OCI-LY7 (cell line): ENCODE measurements at places on chromosomes 1 and 21. TPM values are rescaled to one million over a fixed set of nuclear protein-coding genes. Genes with fewer than 3 reads are reported as not detected.

The PAQR6 gene
- total RNA-seq, result 15.7 and 16.4 TPM in 2 replicates

- no peak for DNase-seq
These were observed 24.5 kb upstream of the GJA5 start for GRCh38 chr1:147784941-147785340.

DNA sequence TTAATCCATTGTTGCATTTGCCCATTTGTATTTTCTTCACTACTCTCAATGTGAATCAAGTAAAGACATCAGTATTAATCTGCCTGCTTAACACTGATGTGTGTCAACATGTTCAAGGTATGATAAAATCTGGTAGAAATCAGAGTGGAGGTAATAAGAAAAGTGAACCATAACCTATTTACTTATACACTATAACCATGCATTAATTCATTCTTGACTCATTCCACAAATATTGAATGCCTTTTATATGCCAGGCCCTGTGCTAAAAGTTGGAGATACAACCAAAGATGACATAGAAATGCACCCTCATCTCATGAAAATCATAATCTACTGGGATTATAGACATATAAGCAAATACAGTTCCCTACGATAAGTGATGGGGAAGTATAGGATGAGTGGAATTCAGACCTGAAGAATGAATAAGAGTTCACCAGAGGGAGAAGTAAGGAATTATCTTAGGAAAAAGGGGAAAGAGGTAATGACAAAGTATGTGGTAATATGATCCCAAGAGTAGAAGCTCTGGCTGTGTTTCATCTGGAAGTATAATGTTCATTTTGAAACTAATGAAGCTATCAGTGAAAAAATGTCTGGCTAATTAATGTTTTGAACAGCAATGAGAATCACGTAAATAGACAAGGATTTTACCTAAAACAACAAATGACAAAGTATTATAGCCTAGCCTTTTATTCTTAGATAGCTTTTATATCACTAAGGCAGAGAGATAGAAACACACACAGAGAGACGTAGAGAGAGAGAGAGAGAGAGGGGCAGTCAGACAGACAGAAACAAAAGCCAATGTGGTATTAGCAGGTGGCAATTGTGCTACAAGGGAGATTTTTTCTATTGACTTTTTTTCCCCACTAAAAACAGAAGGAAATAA, 7.0 kb upstream of the RWDD3 start:
- no peak for DNase-seq

The LZIC gene
- total RNA-seq, result 28.1 and 31.4 TPM in 2 replicates

DNA sequence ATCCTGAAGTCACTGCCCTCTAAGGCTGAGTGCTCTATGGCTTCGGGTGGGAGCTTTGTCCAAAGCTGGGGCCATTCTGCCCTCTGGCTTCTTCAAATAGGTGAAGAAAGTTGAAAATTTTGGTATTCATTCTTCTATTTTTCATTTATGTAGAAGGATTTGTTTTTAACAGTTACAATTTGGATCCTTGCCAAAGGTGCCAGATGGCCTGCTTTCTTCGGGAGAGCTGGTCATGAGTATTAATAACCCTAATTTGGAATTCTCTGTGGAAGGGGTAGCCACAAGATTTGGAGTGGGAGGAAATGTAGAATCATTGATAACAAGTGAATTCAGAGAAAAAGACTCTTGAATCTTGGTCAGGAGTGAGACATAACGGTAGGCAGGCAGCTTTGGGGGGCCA, 370.4 kb upstream of the ST6GALNAC5 start:
- no peak for DNase-seq

The SLC44A5 gene
- not detected in 2 replicates for total RNA-seq

DNA sequence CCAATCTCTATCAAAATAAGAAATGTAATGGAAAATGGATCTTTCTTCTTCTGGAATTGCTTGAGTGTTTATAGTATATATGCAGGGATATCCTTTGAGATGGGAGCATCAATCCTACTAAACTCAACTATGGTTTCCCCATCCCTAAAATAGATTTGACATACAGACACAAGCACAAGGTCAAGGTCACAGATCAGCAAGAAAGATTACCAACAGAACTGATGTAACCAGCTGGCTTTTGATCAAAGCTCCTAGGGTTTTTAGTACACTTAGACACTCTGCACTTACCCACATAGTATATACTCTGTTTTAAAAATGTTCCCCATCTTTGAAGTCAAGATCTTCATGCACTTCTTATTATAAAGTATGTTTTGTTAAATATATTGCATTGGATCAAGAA, 85.5 kb downstream of the NRIP1 start:
- no peak for DNase-seq

The PLCH2 gene
- total RNA-seq, result 1.0 and 1.4 TPM in 2 replicates

GRCh38 chr1:35925741-35926140, 5.2 kb upstream of the AGO3 start:
- DNase-seq, result no peak

DNA sequence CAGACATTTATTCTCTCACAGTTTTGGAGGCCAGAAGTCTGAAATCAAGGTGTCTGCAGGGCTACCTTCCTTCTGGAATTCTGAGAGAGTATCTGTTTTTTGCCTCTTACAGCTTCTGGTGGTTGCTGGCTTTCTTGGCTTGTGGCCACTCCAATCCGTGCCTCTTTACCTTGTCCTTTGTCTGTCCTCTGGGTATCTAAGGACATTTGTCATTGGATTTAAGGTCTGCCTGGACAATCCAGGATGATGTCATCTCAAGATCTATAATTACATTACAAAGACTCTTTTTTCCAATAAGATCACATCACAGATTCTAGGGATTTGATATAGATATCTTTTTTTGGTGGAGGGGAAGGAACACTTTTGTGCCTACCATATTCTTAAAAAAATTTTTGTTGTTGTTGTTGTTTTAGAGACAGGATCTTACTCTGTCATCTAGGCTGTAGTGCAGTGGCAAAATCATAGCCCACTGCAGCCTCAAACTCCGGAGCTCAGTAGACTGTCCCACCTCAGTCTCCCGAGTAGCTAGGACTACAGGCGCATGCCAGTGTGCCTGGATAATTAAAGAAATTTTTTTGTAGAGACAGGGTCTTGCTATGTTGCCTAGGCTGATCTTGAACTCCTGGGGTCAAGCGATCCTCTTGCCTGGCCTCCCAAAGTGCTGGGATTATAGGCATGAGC, 61.9 kb downstream of the XPR1 start:
- DNase-seq, result no peak

The GOLT1A gene
- total RNA-seq, result not detected in 2 replicates

- DNase-seq, result peak; percentile 76
These were observed 37.4 kb downstream of the RASSF5 start for GRCh38 chr1:206544562-206545257.

- DNase-seq, result no peak
These were observed 96.7 kb upstream of the GNG4 start for GRCh38 chr1:235746245-235746644.

GRCh38 chr1:153612111-153612754, 704 bp downstream of the S100A16 start:
- DNase-seq, result no peak

The ALPL gene
- total RNA-seq, result not detected in 2 replicates

The NTMT2 gene
- not detected in 2 replicates for total RNA-seq

- DNase-seq, result peak; percentile 49
These were observed 1.4 kb upstream of the RGS2 start for GRCh38 chr1:192807211-192808162.

GRCh38 chr1:18732686-18733085, 102.0 kb downstream of the PAX7 start:
- DNase-seq, result no peak

- DNase-seq, result no peak
These were observed 47.6 kb upstream of the SAMD13 start for GRCh38 chr1:84253891-84254290.

DNA sequence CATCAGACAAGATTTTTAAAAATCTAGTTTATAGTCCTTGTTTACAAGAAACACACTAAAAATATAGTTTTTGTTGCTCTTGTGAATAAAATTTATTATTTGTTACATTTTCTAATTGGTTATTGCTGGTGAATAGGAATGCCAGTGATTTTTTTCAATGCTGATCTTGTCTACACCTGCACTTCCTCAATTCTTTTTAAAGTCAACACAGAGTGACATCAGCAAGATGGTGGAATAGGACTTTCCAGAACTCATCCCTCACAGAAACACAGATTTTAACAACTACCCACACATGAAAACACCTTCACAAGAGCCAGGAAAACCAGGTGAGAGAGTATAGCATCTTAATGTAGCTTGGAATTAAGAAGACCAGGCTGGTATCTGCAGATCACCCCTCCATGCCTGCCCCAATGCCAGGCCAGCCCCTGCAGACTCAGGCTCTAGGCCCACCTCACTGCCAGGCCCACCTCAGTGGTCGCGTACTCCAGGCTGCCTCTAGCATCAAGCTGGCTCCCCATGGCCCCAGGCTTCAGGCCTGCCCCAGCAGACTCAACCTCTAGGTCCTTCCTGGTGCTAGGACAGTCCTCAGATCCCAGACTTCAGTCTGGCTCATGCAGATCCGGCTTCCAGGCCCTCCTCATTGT, 117.6 kb downstream of the WDR3 start:
- no peak for DNase-seq
